ENCODE measurements at places on chromosomes 3 and 15. TPM values are rescaled to one million over a fixed set of nuclear protein-coding genes. Genes with fewer than 3 reads are reported as not detected.

GATM gene
- total RNA-seq = 40.0 TPM

UCN2 gene
- 0.48 TPM for total RNA-seq

ABHD10 gene
- 34.6 TPM for total RNA-seq

PTH1R gene
- total RNA-seq = 5.4 TPM

ADCY5 gene
- total RNA-seq = 192 TPM

SLC9C1 gene
- 3.9 TPM for total RNA-seq

FBXL22 gene
- total RNA-seq = 23.1 TPM

SLC7A14 gene
- total RNA-seq = not detected

DALRD3 gene
- total RNA-seq = 13.6 TPM

CSTA gene
- total RNA-seq = 2.0 TPM
